ENCODE measurements at places on chromosomes 6 and 20.
A peak's percentile ranks its signal among the peaks of the same experiment; 100 is the strongest.

GRCh38 chr6:68975064-68975463 is 340.0 kb downstream of the ADGRB3 start:
- no peak for DNase-seq

GRCh38 chr6:96235927-96236326 is 220.2 kb downstream of the FUT9 start:
- no peak for DNase-seq

- peak; percentile 71 for DNase-seq
Measured at GRCh38 chr6:90468080-90468479, 118.8 kb downstream of the MAP3K7 start.

DNA sequence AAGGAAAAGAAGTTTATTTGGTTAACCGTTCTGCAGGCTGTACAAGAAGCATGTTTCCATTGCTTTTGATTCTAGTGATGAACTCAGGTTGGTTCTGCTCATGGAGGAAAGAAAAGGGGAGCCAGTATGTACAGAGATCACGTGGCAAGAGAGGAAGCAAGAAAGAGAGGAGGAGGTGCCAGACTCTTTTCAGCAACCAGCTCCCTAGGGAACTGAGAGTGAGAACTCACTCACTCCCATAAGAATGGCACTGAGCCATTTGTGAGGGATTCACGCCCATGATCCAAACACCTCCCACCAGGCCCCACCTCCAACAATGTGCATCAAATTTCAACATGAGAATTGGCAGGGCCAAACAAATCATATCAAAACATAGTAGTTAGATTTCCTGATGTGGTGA is 649.1 kb downstream of the EPM2A start:
- DNase-seq: no peak

DNA sequence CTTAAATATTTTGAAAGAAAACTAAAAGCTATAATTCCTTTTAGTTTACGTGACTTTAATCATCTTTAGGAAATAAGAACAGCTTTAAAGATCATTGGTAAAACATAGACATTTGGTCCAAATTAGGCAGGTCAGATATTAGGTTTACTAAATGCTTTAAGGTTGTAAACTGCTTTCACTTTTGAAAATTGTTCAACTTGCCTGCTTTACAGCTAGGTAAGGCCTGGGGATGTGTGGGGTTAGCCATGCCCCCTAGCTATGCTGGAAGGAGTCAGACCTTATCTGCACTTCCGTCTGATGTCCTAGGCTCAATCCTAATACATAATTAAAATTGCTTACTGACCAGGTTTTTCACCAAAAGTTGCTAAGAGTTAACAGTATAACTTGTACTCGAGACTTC is 30.5 kb upstream of the TPD52L1 start:
- no peak for DNase-seq

DNA sequence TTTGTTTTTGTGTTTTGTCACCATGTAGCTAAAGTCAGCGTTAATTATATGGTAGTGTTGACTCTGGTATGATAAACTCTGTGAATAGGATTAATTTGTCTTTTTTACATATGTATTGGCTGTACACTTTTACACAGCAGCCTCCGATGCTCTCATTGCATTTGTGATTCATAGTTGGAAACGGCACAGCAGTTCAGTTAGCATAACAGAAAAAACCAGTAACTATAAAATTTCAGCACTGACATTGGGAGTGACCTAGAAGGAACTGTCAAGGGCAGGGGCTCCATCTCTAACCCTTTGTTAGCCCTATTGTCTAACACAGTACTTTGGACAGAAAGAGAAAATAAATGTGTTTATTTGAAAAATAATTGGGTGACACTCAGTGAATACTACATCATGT is 5.6 kb upstream of the BEND6 start:
- DNase-seq: no peak

DNA sequence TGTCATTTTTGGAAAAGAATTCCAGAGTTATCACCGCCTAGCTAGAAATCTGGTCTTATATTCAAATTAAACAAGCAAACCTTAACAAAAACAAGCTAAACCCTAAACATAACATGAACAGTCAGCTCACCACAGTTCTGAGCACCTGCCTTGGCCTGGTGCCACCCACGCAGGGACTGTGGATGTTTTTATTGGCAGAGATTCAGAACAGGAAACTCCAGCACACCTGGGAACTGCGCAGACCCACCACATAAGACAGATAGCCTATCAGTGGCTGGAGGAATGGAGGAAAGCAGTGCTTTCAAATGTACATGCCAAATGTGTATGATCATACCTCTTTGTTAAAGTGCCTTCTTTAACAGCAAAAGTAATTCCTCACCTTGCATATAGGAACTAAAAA is 8.9 kb downstream of the SLC16A10 start:
- DNase-seq: peak; percentile 77

DNA sequence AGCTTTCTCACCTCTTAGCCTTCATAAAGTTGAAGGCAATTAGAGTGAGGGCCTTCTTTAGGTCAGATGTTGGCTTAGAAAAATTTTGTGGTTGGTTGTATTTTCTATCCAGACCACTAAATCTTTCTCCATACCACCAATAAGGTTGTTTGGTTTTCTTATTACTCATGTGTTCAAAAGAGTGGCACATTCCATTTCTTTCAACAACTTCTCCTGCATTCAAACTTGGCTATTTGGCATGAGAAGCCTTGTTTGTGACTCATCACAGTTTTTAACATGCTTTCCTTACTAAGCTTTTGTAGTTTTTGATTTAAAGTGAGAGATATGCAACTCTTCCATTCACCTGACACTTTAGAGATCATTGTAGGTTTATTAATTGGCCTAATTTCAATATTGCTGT is 949.6 kb downstream of the TBC1D32 start:
- DNase-seq: no peak

GRCh38 chr6:157806131-157806855 is 16.8 kb upstream of the SNX9 start:
- no peak for DNase-seq

GRCh38 chr6:74969591-74970267 is 236.1 kb downstream of the COL12A1 start:
- no peak for DNase-seq

All from activated CD8-positive, alpha-beta T cell treated with anti-CD3 and anti-CD28 coated beads for 36 hours (primary cell).